ENCODE measurements at places on chromosomes 16 and 17.

GRCh38 chr17:81550830-81551457 is 1.2 kb downstream of the FAAP100 start:
- no peak for DNase-seq

- DNase-seq = no peak
Observed at GRCh38 chr16:57634171-57634570, 5.7 kb downstream of the ADGRG1 start.

GRCh38 chr17:17463821-17464220 is 13.0 kb upstream of the MED9 start:
- no peak for DNase-seq

- DNase-seq = no peak
Observed at GRCh38 chr16:52293204-52293603, 253.7 kb downstream of the TOX3 start.

DNA sequence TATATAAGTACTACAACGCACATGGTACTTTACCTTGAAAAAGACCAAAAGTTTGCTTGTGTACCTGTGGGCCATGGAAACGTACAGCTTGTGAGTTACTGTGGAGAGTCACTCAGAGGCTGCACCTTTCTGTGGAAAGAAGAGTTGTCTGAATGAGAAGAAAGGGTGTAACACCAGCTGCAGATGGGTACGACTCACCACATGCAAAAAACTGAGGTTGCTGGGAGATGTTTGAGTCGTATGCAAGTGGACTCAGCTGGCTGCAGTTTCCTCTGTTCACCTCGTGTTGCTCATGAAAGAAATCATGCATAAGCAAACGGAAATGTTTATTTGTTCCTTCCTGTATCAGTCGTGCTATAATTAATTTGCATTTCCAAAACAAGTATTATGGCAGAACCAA is 22.4 kb upstream of the DYNLRB2 start:
- no peak for DNase-seq

GRCh38 chr17:28324781-28325180 is 5.8 kb downstream of the TMEM97 start:
- peak; percentile 54 for DNase-seq

- DNase-seq = no peak
Observed at GRCh38 chr16:2170080-2170479, 14.5 kb downstream of the TRAF7 start.

- DNase-seq = no peak
Observed at GRCh38 chr17:79991924-79992648, 43.6 kb downstream of the TBC1D16 start.

GRCh38 chr16:48386559-48387312 is 1.5 kb upstream of the SIAH1 start:
- DNase-seq = no peak

DNA sequence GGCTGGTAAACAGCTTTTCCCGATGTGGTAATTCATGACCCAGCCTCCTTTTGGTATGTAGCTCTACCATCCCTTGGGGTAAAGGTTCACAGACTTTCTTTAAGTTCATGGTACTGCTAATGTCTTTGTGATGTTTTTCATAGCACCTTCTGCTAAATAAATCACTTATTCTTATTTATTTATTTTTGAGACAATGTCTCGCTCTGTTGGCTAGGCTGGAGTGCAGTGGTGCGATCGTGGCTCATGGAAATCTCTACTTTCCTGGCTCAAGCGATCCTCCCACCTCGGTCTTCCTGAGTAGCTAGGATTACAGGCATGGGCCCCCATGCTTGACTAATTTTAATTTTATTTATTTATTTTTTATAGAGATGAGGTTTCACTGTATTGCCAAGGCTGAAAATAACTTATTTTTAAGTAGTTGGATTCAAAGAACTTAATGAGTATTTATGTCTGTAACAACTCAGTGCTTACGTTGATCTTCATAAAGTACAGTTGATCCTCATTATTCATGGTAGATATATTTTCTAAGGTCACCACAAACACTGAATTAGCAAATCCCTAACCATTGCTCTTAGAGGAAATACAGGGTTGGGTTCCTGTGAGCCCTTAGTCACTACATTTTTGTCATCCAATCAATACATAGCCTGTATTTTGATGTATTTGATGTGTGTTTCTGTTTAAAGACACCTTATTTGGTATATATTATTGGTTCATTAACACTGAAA is 97.1 kb downstream of the SHISA9 start:
- DNase-seq = no peak

DNA sequence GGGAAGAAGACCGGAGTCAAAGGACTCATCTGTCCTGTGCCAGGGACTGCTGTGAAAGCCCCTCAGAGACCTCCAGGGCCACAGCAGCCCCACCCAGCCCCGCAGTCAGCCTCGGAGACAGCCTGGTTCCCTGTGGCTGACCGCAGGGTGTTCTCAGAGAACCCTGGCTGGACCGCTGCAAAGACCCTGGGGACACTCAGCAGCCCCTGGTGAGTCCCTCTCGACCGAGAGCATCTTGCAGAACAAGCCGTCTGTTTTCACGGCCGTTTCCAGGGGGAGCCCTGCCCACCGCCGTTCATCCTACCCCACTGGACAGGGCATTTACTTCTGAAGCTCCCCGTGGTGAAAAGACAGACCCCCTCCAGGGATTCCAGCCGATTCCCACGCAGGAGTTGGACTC is 10.3 kb downstream of the UBALD1 start:
- no peak for DNase-seq

DNA sequence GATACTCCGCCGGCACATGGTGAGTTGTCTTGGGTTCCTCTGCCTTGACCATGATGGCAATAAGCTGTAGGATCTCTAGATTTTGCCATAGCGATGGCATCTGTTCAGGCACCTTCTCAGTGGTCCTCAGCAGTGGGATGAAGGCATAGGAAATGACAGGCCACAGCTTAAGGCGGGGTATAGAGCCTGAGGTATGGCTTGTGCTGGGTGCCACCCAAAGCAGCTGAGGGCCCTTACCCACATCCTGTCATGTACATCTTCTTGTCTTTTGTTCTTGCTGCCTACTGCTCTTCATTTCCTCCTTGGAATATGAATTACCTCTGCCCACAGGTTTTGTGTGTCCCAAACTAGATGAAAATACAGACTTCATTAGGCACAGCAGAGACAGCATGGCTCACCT is 29.5 kb downstream of the KAT7 start:
- DNase-seq = no peak

DNA sequence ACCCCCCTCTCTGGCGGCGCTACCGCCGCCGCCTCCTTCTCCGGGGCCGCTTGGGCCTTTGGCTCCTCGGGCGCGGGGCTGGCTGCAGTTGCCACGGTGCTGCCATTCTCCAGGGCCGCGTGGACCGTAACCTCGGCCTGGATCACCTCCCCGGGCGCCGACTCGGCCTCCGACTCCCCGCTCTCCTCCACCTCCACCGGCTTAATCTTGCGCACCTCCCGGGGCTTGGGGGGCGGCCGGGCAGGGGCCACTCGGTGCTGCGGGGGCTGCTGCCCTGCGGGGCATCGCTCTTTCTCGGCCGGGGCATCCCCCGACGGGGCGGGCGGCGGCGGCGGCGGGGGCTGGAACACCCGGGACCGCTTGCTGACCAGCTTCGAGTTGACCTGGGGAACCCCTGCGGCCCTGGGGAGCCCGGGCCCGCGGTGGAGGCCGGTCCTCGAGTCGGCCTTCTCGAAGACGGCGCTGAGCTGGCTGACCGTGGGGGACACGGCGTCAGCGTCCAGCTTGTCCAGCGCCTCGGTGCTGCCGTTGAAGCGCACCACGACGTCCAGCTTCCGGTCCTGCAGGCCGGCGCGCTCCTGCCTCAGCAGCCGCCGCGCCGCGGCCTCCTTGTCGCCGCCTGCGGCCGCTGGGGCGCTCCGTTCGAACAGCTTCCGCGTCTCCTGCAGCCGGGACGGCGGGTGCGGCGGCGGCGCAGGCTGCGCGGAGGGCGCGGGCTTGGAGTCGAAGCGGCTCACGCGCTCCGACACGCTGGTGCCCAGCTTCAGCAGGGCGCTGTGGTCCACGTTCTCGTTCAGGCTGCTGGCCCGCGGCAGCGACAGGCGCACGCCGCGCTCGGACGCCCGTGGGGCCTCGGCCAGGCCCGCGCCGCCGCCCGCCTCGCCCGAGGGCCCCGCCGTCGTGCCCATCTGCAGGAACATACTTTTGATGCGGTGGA is 792 bp downstream of the PPP1R9B start:
- DNase-seq = peak; percentile 80

DNA sequence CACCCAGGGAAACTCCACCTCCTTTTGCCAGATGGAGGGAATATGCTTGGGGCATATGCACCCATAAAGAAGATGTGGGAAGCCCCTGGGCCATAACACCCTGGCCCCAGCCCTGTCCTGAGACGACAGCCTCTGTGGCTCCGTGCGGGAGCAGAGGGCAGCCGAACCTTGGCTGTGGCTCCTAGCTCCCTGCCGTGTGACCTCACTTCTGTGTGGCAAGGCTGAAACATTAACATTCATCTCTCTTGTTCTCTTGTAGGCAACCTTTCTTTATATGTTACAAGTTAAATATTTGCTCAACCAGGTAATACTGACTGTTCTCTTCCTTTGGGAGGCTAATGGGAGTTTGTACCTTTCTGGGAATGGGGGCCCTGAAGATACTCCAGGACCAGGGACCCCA is 17.5 kb downstream of the SLC47A1 start:
- DNase-seq = no peak

DNA sequence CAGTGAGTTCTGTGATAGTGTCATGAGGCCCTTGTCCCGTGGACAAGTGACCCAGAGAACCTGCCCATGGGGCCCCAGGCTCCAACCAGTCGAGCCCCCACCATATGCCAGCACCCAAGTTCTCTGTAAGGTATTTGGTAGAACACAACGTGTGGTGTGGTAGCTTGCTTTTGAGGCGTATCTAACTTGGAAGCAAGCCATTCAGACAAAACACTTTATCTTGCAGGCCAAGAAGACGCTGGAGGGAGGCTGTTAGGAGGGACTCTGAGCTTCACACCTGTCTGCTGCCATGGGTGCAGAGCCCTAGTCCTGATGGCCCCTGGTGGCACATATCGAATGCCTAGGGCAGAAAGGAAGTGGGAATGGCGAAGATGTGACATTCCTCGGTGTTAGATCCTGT is 1.6 kb downstream of the NDUFAF8 start:
- no peak for DNase-seq

- DNase-seq = peak; percentile 7
Observed at GRCh38 chr16:50021544-50021943, 3.5 kb upstream of the CNEP1R1 start.

DNA sequence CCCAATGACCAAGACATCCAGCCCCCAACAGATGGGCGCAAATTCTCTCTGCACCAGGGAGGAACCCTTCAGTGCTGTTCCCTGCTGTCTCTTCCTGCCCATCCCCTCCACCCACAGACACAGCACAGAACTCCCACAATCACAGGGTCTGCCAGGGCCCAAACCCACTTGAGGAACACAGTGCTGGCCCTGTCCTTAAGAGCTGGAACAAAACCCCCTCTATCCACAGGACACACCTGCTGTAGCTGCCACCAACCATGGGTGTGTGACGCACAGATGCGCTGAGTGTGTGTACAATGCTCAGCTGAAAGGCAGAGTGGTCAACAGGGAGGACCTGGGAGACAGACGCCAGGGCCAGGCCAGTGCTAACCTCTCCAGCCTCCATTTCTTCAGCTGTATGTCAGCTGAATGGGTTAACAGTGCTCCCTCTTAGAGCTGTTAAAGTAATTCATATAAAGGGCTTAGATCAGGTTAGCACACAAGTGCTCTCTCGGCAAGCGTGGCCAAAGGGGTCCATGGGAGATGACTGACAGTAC is 62.1 kb downstream of the AMFR start:
- DNase-seq = no peak

GRCh38 chr17:9729034-9729650 is 62.2 kb downstream of the DHRS7C start:
- peak; percentile 44 for DNase-seq

DNA sequence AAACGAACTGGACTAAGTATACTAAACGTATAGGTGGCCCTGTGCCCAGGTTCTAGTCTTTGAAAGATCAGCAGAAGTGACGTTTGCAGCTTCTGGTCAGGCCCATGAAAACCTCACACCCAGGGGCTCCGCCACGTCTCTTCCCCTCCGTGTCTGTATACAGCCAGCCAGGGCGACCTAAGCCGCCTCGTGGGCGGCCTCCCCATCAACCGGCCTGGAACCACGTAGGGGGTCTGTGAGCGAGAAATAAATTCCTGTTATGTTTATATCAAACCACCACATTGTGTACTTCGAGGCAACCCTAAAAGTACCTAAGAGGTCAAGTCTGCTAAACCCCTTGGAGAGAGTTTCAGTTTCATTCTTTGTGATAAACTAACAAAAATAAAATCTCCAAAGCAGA is 6.8 kb downstream of the TK1 start:
- peak; percentile 33 for DNase-seq

- DNase-seq = no peak
Observed at GRCh38 chr17:50127697-50128361, 2.1 kb downstream of the SAMD14 start.

DNA sequence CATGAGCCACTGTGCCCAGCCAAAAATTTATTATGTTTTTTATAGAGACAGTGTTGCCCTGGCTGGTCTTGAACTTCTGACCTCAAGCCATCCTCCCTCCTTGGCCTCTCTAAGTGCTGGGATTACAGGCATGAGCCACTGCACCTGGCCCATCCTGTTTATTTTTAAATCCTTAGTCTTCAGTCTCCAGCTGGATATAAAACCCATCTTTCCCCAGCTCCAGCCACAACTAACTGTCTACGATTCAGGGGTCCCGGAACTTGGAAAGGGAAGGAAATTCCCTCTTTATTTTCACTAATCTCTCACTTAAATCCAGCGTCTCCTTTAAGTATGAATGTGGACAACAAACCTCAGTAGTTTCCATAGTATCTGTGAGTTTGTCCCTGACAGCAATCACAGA is 62.2 kb downstream of the IQCK start:
- no peak for DNase-seq

DNA sequence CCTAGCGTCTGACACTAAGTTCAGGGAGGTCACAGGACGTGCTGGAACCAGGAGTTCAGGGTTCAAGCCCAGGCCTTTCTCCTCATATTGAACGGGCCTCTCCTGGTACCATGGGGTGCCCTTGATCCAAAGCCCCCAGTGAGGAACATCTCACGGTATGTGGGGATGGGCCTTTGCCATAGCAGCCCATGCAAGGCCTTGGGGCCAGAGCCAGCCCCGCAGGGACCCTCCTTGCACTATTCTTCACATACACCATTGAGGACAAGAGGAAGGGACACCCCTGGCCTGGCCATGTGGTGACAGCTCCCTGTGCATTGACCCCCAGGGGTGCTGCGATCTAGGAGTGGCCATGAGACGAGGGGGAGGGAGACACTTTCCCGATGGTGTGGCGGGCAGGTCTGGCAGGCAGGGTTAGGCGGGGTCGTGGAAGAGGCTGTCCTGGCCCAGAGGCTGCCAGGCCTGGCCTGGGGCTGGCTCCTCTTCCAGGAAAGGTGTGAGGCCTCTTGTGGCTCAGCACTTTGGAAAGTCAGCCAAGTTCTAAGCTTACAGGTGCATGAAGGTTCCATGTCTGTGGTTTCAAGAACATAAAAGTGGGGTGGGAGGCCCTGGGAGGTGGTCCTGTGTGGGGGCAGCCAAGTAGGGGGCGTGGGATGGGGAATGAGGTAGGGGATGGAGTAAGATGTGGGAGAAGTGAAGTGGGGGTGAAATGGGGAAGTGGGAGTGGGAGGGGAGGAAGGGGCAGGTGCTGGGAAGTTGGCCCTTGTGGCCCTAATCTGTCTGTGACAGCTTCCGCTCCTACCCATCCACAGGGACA is 88.7 kb upstream of the CBX4 start:
- DNase-seq = no peak

Data from inflammatory macrophage treated with lipopolysaccharide for 4 hours (primary cell).